ENCODE measurements at places on chromosomes 1 and 21.

DNA sequence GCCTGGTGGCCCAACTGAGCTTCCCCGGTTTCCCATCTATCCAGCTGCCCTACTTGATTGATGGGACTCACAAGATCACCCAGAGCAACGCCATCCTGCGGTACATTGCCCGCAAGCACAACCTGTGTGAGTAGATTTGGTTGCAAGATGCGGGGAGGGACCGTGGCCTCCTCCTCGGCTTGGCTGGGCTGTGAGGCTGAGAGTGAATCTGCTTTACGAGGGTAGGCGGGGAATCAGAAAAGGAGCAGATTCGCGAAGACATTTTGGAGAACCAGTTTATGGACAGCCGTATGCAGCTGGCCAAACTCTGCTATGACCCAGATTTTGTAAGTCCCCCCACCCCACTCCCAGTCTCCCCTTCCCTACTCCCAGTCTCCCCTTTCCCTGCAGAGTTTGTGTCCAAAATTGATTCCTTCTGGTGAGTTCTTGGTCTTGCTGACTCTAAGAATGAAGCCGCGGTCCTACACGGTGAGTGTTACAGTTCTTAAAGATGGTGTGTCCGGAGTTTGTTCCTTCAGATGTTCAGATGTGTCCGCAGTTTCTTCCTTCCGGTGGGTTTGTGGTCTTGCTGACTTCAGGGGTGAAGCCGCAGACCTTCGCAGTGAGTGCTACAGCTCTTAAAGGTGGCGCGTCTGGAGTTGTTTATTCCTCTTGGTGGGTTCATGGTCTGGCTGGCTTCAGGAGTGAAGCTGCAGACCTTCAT lies 1.5 kb downstream of the GSTM2 start:
- no peak for ATAC-seq

- no peak for ATAC-seq
Observed at GRCh38 chr1:5098981-5099385, 444.6 kb downstream of the AJAP1 start.

DNA sequence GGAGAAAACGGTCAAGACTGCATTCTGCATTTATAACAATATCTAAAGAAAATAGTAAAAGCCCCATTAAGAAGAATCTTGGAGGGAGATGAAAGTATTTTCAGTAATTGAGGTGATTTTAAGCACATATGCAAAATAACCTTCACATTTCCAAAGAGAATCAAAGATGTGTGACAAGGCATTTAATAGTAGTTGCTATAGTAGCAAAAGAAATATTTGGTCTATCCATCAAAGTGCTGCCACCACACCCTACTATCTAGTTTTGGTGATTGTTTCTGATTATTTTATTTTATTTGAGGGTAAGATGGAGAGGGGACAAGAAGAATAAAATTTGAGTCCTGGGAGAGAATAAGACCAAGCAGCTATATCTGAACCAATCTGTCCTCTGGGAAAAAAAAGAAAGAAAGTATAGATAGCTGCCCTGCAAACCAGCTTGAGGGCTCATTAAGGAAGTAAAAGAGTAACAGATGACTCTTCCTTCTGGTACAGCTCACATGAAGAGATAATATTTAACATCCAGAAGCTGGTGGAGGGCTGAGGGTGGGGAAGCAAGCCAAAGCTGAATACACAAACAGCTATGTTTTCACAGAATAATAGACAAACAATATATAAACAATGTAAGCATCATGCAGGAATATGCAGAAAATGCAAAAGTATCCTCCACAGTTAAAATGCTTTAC lies 47.2 kb upstream of the RASAL2 start:
- ATAC-seq: no peak

- ATAC-seq: no peak
Observed at GRCh38 chr1:7036386-7036785, 251.1 kb downstream of the CAMTA1 start.

DNA sequence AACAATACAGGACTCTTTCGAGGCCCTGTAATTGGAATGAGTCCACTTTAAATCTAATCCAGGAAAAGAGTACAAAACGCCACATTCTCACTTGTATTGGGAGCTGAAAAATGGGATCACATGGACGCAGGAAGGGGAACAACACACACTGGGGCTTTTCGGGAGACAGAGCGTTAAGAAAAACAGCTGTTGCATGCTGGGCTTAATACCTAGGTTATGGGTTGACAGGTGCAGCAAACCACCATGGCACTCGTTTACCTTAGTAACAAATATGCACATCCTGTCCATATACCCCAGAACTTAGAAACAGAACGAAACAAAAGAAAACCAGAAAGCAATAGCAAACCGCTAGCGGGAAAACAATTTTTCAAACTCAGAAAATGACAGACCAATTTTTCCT lies 1532.7 kb upstream of the TPTE start:
- no peak for ATAC-seq

DNA sequence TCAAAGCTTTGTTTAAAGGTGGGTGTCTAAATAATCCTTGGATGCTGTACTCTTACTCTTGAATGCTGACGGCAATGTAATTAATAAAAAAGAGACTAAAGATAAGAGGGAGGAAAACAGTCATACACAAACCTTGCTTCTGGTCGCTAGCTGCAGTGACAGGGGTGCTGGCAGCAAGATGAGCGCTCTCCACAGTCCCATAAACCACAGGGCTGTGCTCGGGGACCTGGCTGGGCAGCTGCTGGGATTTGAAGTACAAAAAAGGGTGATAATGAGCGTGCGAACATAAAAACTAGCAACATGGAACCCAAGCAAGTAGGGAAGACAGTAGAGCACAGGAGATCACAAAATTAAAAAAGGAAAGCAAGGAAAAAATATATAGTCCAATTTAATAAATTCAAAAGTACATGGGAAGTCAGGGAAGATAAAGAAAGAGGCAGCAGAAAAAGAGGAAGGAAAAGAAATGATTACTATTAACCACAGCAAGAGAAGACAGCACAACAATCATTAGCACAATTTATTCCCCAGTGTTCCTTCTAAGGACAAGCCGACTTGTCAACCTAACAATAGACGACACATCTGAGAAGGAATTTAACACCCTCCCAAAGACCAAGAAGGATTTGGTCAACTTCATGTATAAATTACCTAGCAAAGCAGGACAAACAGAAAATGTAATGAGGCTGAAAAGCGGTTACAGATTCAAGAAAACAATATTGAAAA lies 162.9 kb upstream of the HP1BP3 start:
- no peak for ATAC-seq

DNA sequence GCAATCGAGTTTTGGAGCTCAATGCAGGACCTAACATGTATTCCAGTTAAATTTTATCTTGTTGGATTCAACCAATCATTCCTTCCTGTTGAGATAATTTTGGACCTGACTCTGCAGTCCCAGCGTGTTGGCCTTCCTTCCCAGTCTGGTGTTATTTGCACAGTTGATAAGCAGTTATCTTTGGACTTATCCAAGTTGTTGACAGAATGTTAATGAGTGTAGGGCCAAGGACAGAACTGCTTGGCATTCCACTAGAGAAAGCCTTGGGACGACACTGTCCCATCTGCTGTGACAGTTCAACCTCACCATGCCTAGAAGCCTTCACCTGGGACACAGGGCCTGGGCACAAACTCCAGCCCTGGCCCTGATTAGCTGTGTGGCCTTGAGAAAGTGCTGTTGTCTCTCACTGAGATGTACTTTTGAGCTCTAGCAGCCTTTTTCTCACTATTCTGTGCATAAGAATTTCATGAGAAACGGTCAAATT lies 104.1 kb upstream of the SLC25A33 start:
- ATAC-seq: no peak

DNA sequence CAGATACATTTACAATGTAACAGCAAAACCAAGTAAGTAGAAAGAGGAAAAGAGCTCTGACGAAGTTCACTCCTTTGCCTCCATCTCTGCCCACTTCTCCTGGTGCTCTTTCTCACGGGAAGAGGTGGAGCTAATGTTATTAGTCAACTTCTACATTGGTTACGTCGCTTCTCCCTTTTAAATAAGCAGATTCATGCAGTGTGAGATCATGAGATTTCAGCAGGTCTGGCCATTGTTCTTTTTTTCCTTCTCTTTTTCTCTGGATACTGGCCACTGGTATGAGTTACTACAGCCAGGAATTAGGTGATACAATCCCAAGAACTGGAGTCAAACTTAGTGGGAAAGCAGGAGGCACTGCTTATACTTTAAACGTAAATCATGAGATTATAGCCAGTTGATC lies 207.1 kb downstream of the AKT3 start:
- ATAC-seq: no peak

DNA sequence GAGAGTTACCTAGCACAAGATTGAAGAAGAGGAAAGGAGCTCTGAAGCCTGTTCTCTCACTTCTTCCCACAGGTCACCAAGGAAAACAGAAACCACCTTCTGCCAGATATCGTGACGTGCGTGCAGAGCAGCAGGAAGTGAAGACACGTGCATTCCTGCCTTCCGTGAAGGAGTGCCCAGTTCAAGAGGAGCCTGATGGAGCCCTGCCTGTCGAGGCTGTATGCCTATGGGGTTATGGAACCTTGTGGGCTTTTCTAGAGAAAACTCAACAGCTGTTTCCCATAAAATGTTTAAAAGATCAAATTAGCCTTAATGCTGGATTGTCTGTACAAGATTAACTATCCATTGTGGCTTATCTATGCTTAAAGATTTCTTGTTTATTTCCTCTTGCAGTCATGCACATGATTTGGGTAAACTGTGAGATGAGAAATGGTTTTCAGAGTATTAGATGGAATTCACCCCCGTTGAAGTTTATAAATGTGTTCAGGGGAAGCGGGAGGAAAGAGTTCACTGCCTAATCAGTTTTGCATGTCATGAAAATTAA lies 27.8 kb downstream of the NTPCR start:
- ATAC-seq: peak; percentile 42

GRCh38 chr1:85957760-85958159 lies 198.8 kb downstream of the COL24A1 start:
- ATAC-seq: no peak

DNA sequence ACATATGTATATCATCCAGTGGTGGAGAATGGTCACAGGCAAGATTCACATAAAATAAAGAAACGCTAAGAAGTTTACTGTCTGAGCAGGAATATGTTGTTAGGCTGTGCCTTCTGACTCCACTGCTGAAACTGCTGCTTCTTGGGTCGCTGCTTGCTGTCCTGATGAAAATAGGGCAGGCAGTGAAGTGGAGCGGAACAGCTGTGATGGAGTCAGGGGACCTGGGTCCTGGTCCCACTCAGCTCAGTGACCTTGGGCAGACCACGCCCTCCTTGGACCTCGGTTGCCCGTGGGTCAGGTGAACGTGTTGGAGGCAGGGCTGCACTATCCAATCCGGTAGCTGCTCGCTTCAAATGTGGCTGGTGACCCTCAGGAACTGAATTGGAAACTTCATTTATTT lies 33.4 kb upstream of the IFFO2 start:
- no peak for ATAC-seq

- ATAC-seq: no peak
Observed at GRCh38 chr1:173856903-173857302, 10.9 kb downstream of the GAS5 start.

- no peak for ATAC-seq
Observed at GRCh38 chr21:30014886-30015285, 75.1 kb upstream of the GRIK1 start.

- no peak for ATAC-seq
Observed at GRCh38 chr1:221683681-221684080, 58.2 kb downstream of the DUSP10 start.

DNA sequence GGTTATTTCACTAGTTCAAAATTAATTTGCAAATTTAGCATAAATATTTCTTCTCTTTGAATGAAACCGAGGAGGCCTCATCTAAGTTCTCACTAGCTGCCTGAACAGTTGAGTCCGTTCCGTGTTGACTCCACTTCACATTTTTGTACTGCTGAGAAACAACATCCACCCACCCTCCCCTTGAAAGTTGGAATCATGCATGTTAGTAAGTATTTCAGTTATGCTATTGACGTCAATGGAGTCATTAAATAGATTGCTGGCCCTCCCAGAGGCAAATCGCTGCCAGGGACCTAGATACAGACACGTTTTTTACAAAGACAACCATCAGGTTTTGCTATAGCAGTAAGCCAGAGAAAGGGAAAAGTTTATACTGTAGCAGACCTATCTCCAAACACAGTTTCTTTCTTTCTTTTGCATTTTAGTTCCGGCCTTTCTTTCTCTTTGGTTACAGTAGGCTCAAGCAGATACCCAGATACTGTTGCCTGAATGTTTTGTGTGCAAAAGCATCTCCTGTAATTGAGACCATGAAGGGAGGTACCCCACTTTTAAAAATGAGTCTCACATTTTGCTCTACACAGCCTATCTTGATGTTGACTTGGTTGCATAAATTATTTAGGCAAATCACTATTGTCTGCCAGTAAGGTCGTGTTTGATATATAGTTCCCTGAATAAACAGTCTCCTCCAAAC lies 262.6 kb upstream of the SGIP1 start:
- peak; percentile 96 for ATAC-seq

DNA sequence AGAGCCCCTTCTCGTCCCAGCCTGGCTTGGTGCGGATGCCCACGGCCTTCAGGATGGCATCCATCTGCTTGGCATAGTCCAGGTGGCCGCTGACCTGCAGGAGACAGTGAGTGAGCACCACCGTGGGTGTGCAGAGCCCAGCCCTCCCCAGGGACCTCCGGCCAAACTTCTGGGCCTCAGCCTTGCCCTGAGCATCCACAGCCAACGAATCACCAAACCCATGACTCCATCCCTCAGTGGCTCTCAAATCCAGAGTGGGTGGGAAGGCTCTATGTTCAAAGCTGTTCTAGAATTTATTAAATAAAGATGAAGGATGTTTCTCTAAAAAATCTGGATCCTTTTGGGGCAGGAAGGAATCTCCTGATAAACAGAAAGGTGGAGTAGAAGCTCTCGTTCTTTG lies 18.7 kb downstream of the HTR6 start:
- no peak for ATAC-seq

- peak; percentile 90 for ATAC-seq
Observed at GRCh38 chr1:79716447-79716846, 709.9 kb upstream of the ADGRL4 start.

DNA sequence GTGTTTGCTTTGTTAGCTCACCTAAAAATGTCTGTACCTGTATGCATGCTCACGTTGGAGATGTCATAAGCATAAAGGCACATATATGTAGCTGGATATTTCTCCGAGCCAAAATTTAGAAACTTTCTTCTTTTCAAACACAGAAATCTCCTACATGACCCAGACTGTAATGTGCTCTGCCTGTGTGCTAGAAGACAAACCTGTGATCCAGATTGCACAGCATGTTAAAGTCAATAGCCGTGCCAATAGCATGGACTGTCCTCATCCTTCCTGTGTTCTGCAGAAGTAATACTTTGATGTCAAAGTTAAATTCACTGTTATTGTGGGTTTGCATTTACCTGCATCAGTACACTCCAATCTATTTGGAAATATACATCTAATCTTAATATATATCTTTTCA lies 346.2 kb upstream of the ZRANB2 start:
- no peak for ATAC-seq

GRCh38 chr1:71828431-71829012 lies 453.8 kb downstream of the NEGR1 start:
- ATAC-seq: no peak
